A549 treated with CpdA at 1 μM for 4 hours (cell line): ENCODE measurements at places on chromosomes 3 and 15. TPM values are rescaled to one million over a fixed set of nuclear protein-coding genes. Genes with fewer than 3 reads are reported as not detected.

SEMA3F gene
- total RNA-seq: 7.1 to 10.5 TPM (median 10.0 TPM) in 5 replicates

RNU5B-1 gene
- not detected in 5 replicates for total RNA-seq

CORO2B gene
- 2.7 to 4.8 TPM (median 3.7 TPM) in 5 replicates for total RNA-seq

MYO5C gene
- 4.4 to 6.3 TPM (median 5.2 TPM) in 5 replicates for total RNA-seq

PRSS50 gene
- not detected in 5 replicates for total RNA-seq

GOLGA8S gene
- total RNA-seq: 0.10 to 0.20 TPM (median 0.15 TPM) in 5 replicates

RTP3 gene
- total RNA-seq: not detected in 5 replicates

ISLR gene
- 0.14 to 0.44 TPM (median 0.38 TPM) in 5 replicates for total RNA-seq

USP8 gene
- total RNA-seq: 38.4 to 52.1 TPM (median 41.3 TPM) in 5 replicates

ACKR4 gene
- not detected in 5 replicates for total RNA-seq

WDR93 gene
- 0.06 to 0.28 TPM (median 0.21 TPM) in 4 of 5 replicates, not detected in the other for total RNA-seq

TLR9 gene
- total RNA-seq: 0.08 TPM in 2 of 5 replicates, not detected in the others

UBAP1L gene
- 0.59 to 1.3 TPM (median 0.87 TPM) in 5 replicates for total RNA-seq
